Fibroblast of lung (primary cell): ENCODE measurements at places on chromosomes 4 and X. TPM values are rescaled to one million over a fixed set of nuclear protein-coding genes. Genes with fewer than 3 reads are reported as not detected.

- no peak for DNase-seq
Observed at GRCh38 chrX:1899841-1900240, 285.0 kb downstream of the ASMT start.

Gene IL3RA
- total RNA-seq: under 0.01 TPM in 1 of 2 replicates, not detected in the other

DNA sequence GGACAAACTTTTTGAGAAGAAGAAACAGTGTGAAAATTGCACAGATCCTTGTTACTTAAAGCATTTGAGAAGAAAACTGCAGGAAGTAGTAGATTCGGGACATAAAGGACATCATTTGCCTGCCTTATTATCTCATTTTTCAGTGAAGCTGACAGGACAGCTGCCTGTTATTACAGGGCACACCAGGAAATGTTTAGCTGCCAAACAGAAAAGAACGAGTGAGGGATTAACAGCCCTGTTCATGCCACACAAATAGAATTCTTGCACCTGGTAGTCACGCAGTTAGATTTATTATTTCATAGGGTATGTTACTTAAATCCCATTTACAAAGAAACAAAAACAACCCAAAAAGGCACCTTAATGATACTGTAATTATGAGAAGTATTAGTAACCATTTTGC, 100.6 kb downstream of the CHIC2 start:
- peak; percentile 17 for DNase-seq

DNA sequence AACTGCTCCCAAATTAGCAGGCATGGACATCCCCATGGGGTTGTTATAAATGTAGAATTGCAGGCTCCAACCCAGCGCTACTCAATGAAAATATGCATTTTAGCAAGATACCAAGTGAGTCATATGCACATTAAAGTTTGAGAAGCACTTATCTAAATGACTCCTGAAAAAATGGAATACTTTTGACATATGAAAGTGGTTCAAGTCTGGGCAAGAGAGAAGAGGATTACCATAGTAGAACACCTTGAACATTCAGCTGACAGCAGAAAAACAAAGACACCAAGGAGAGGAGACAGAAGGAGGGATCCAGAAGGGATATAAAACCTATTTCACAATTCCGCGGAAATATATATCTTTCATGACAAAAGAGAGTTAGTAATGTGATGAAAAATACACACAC, 63.2 kb upstream of the CT83 start:
- no peak for DNase-seq

DNA sequence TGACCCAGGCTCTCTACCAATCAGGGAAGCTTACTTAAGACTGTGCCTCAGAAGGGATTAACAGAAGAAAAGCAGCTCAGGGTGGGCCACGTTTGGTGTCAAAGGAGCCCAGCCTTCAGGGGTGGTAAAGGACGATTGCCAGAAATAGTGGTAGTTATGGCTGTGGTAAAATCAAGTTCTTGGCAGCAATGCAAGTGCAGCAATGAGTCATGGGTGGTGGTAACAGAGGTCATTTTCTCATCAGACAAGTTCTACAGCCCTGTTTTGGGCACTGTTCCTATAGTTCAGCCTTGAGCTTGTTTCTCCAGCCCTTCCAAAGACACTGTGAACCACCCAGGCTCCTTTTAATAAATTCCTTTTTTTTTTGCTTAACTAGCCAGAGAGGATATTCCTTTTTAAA, 120.3 kb downstream of the EFHC2 start:
- peak; percentile 89 for DNase-seq

Gene SSX3
- not detected in 2 replicates for total RNA-seq

DNA sequence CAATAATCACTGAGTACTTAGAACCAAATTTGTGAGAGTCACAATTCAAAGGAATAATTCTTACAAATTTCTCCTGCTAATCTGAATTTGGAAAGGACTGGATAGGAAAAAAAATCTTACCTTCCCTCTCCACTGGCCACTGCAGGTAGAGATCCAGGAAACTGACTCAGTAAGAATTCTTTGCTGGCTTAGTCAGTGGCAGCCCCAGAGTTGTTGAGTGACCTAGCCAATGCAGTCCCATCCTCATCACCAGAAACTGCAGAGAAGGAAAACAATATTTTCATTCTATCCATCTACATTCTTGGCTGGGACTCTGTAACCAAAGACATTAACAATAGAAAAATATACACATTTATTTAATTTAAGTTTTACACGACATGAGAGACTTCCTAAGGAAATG, 572.0 kb downstream of the ADGRL3 start:
- DNase-seq: no peak

Gene MAGEE1
- total RNA-seq: 0.77 and 1.2 TPM in 2 replicates

Gene VCX3A
- total RNA-seq: not detected in 2 replicates

DNA sequence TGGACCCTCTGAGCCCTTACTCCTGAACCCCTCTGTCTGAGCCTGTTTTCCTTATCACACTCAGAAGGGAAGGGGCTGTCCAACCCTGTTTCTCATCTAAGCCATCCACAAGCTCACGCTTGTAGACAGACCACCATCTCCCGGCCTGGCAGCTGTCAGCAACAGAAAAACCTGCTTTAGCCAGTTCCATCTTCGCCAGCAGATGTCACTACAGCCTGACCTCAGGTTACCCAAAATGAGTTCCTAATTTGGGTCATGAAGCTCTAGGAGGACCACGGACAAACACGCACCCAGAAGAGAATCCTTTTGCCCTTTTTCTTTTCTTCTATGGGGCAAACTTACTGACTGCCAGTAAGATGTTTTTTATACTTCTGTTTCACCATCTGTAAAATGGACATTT, 445.4 kb downstream of the BCOR start:
- DNase-seq: no peak

- DNase-seq: peak; percentile 69
Observed at GRCh38 chrX:41265615-41266014, 68.3 kb upstream of the DDX3X start.

Gene KIAA0232
- 17.7 and 18.8 TPM in 2 replicates for total RNA-seq

GRCh38 chr4:41665636-41666207, 82.8 kb downstream of the PHOX2B start:
- DNase-seq: no peak

DNA sequence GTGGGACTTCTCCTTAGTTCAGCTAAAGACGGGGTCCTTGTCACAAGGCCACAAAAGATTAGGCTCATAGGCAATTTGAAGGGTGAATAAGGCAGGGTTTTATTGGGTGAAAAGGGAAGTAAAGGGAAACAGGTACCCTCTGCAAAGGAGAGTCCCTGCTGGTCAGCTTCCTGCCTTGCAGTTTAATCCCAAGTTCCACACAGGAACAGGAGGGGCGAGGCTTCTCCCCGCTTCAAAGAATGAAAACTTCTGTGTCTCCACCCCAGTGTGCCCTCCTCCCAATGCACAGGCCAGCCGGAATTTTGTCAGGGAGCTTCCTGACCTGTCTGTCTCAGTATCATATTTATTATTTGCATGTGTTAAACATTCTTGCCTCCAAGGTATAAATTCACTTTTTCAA, 37.1 kb downstream of the ITM2A start:
- DNase-seq: no peak

GRCh38 chrX:2497961-2498780, 2.6 kb downstream of the DHRSX start:
- DNase-seq: peak; percentile 85

DNA sequence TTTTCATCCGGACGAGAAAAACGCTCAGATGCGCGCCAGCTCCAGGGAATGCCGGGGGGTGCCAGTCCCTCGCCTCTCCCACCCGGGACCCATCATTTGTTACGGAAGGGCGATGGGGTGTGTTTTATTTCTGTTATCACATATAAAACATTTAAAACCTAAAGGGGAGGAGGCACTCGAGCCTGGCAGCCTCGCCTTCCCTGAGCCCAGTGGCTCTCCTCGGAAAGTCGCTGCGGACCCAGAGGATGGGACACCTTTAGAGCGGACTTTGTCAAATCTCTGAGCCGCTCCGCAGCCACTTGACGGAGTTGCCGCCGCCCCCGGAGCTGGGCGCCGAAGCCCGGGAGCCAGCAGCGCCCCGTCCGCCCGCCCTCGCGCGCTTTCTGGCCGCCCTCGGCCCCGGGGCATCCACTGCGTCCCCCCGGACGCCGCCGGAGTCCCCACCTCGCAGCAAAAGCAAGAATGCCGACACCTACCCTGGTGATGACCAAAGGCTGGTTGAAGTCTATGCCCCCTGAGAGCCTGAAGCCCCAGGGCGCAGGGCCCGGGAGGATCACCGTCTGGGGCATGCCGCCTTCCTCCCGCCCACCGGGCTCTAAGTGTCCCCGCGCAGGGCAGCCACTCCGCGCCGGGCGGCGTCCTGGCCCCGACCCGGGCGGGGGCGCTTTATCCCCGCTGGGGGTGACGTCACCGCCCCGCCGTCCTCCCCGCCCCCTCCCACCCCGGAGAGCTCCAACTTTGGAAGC, at the start of gene PDLIM3:
TSS of gene PDLIM3 (minus strand) at position 642 of the 746 bp plus-strand sequence. CDS start at position 569, 73 bp downstream.
- peak; percentile 60 for DNase-seq

Gene LDB2
- total RNA-seq: 40.6 and 78.3 TPM in 2 replicates

Gene PCDH10
- 0.26 and 0.66 TPM in 2 replicates for total RNA-seq

DNA sequence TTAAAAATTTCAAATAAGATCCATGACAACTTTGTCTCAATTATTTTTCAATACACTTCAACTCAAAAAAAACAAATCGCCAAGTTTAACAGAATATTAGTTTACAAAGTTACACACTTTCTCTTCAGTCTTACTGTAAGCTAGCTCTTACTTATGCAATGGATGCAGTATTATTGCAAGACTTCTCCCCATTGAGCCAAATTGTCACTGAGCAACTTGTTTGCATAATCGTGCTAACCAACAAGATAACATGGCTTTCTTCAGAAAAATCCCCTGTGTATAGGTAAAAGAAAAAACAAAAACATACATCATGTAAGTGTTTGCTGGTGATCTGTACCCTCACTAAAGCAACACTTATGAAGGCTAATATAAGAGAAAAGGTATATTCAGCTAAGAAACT, 18.9 kb downstream of the DNAJB14 start:
- peak; percentile 22 for DNase-seq

Gene YTHDC1
- 38.5 and 47.6 TPM in 2 replicates for total RNA-seq

Gene KLKB1
- 0.17 and 0.26 TPM in 2 replicates for total RNA-seq

DNA sequence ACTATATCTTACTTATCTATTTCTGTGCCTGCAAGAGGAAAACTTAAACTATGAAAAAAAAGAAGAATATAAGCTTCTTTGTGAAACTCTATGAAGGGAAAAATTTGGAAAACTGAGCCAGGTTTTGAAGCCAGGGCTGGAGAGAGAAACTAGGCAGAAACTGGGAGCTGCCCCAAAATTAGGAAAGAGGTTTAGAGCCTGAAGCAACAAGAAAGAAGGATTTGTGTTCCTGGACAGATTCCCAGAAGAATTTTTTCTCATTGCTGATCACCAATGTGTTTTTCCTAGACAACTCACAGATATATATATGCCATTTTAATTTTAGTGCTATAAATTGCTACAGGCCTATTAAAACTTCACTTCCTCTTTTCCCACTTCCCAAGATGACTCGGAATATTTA, 245.0 kb upstream of the GEMIN8 start:
- DNase-seq: no peak

DNA sequence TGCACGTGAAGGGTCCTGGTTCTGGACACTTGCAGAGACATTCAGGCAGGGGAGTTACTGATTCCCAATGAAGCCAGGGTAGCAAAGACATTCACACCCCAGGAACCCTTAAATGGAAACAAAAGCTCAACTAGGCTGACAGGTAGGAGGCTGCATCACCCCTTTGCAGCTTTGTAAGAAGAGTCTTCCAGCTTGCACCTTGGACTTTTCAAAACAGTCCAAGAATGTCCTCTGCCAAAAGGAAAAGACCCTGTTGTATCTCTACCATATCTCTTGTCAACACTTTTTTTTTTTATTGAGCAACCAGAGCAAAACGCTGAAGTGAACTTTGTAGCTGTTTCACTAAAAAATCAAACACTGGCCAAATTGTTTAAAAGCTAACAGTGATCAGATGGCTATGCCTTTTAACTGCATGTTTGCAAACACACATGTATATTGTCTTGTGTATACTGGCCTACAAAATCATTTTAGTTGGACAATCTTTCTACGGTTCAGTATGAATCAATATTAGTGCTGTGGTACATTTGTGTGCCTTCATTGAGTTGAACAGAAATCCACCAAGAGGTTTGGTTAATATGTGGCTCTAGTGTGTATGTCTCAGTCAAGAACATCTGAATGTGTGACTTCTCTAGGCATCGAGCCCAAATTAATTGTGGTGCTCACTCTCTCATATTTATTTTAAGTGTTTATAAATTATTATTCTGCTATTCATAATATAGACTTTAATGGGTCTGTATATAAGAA, 18.5 kb upstream of the WWC2 start:
- no peak for DNase-seq

DNA sequence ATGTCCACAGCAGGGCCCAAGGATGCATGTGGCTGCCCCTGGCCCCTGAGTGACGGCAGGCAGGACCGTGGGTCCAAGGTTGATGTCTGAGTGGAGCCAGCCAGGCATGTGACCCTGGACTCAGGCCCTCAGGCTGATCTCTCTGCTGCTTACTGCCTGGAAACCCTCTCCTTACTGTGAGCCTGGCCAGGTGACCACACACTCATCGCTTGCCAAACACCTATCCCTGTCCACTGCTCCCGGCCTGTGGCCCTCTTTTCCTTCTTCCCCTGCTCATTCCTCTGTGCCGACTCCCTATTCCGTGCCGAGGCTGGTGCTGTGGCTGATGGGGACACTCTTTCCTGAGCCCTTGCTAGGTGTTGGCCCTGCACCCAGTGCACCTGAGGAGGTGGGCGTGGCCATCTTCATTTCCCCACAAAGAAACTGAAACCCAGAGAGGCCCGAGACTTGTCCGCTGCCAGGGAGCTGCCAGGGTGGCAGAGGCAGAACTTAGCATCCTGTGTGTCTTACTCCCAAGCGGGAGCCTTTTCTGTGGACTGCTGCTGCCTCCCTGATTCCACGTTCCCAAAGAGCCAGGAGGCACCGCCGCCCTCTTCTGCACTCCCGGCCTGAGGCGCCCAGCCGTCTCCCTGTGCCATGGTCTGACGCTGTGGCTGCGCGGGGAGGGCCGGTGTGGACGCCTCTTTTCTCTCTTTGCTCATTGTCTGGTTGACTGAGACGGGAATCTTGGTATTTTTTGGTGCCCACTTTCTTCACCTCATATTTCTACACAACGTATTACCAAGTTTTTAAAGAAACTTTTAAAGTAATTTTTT, 11.2 kb upstream of the RNF4 start:
- no peak for DNase-seq

Gene NPY1R
- total RNA-seq: under 0.01 TPM in 2 replicates

GRCh38 chr4:164924670-164925238, 47.8 kb downstream of the APELA start:
- DNase-seq: no peak

Gene AFP
- total RNA-seq: under 0.01 and 0.83 TPM in 2 replicates

Gene TMEM47
- total RNA-seq: 62.4 and 128 TPM in 2 replicates

Gene CFAP47
- total RNA-seq: not detected in 2 replicates

DNA sequence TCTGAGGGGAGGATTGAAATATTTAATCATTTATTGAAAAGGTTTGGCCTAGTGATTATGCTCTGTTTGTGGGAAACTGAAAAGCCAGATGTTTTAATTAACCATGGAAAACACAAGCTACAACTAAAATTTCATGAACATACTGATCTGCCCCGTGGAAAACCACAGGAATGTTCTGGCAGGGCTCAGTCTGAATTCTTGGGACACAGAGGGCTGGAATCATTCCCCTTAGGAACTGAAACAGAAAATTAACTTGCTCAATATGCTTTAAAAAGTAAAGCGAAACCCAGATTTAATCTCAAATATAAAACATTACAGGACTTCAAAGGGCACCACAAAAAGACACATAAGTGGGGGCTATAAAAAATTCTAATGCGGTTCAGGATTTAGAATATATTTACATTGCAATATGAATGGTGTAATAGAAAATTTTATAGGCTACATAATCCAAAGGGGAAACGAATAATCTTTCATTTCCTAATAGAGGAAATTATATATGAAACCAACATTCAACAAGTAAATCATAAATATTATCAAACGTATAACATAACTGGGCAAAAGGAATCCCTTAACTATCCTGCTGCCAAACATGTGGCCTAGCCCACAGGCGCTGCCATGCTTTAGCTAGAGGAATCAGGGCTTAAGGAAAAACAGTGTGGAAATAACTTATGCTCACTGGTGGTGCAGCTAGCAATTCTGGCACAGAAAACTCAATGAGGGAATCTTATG, 70.9 kb downstream of the APBB2 start:
- peak; percentile 97 for DNase-seq
